Kidney glomerular epithelial cell (primary cell): ENCODE measurements at places on chromosomes 16 and 17.

DNA sequence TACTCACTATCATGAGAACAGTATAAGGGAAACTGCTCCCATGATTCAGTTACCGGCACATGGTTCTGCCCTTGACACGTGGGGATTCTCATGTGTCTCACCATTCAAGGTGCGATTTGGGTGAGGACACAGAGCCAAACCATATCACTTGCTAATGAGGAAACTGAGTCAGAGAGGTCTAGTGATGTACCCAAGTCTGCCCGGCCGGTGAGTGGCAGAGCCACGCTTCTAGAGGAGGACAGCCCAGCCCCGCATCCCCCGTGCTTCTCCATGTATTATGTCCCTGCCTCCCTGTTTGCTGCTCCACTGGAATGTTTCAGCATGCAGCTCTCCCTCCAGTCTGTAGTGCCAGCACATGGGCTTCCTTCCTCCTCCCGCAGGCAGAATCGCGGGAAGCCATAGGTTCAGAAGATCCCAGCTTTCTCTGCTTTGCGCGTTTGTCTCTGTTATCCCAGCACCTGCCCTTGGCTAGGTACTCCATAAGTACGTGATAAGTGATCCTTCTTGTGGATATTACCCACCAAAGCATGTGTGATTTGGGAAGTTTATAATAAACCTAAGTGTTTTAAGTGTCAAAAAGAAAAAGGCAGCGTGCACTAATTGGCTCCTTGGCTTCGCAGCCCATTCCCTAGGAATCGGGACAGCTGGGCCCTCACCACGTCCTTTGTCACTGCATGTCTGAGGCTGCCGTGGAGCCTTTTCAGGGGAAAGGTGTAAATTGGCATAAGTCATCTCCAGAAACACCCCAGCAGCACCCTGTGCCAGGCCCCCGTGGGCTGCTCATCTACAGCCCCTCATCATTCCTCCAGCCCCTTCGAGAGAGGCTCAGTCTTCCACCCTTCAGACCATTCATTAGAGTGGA is 103.8 kb downstream of the CLEC16A start:
- DNase-seq = no peak

DNA sequence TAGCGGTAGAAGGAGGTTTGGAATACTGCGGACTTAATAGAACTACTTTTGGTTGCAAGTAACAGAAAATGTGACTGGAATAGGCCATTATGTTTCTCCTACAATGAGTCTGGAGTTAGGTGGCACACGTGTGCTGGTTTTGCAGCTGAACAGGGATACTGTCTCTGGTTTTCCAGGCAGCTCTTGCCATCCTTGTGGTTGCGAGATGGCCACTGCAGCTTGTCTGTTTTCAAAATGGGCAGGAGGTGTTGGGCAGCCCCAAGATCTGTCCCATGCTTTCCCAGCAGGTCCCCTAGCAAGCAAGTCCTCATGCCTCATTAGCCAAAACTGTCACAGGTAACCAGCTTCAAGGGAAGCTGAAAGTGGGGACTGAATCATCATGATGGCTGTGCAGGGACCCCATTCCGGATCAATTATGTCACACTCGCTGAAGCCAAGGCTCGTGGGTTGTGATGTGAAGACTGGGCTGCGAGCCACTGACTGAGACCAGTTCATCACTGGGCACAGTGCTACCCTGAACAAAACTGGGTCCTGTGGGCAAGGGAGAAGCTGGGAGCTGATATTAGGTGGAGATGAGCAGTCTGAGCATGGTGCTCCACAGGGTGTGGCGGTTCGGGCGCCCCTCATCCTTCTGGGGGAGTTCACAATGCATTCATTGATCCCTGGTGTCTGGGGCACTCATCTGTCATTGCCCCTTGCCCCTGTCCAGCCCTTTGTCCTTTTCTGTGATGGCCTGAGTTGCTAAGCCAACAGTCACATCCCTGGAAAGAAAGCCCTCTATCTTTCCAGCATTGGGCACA is 82.1 kb downstream of the KSR1 start:
- DNase-seq = no peak

GRCh38 chr17:80861892-80862291 is 129.7 kb upstream of the CHMP6 start:
- no peak for DNase-seq

DNA sequence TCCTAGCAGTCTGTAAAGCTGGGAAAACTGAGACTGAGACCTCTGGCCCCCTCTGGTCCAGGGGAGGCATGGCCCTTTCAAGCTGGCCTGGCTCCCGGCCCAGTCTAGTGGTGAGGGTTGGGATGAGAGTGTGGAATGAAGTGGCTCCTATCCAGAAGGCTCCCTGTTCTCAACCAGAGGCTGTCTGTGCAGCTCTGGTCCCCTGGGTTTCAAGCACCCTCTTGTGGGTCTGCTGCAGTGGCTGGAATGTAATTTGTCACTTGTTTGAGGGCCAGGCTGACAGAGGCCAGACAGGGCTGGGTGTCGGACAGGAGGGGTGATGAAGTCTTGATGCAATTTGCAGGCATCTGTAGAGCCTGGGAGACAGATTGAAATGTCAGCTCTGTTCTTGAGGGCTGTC is 22.1 kb upstream of the PHF12 start:
- DNase-seq = peak; percentile 20

- no peak for DNase-seq
Observed at GRCh38 chr17:50144355-50144754, 6.1 kb downstream of the PPP1R9B start.

DNA sequence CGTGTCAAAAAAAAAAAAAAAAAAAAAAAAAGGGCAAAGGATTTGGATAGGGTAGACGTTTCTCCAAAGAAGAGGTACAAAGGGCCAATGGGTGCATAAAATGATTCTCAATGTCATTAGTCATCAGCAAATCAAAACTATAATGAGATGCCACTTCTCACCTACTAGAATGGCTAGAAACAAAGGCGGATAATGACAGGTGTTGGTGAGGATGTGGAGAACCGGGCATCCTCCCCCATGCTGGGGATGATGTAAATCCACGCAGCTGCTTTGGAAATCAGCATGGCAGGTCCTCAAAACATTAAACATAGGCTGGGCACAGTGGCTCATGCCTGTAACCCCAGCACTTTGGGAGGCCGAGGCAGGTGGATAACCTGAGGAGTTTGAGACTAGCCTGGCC is 9.4 kb downstream of the ITGAX start:
- DNase-seq = no peak

GRCh38 chr16:473046-474043 is 47.9 kb downstream of the RAB11FIP3 start:
- no peak for DNase-seq
